PC-3 (cell line): ENCODE measurements at places on chromosomes 7 and 10. TPM values are rescaled to one million over a fixed set of nuclear protein-coding genes. Genes with fewer than 3 reads are reported as not detected.

GRCh38 chr10:71131096-71131495, 81.3 kb upstream of the UNC5B start:
- DNase-seq, result no peak

GRCh38 chr7:123635551-123636359, 19.9 kb upstream of the LMOD2 start:
- DNase-seq, result peak; percentile 55

- DNase-seq, result no peak
Measured at GRCh38 chr10:133082685-133083421, 4.9 kb upstream of the ADGRA1 start.

The SVOPL gene
- total RNA-seq, result not detected in 2 replicates

The BLNK gene
- total RNA-seq, result not detected in 2 replicates

The HOXA4 gene
- 2.3 and 5.1 TPM in 2 replicates for total RNA-seq

- DNase-seq, result no peak
Measured at GRCh38 chr7:159098811-159099655, 45.6 kb downstream of the VIPR2 start.

DNA sequence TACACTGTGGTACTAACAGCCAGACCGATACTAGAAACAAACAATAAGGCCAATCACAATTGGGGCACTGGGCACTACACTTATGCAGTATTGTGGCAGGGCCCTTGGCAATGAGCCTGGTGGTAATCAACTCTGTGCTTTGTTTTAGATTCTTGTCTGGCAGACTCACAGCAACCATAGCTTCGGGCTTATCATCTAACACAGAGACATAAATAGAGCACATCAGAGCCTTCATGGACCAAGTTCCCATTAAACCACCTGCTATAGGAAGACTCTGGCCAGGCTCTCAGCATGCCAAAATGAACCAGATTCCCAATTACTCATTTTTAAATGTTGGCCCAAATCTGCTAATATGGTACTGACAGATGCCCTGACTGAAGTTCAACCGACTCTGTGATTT, 218.6 kb downstream of the DGKI start:
- no peak for DNase-seq

The NEUROD6 gene
- total RNA-seq, result not detected in 2 replicates

- DNase-seq, result no peak
Measured at GRCh38 chr7:114930829-114931655, 9.1 kb downstream of the MDFIC start.

DNA sequence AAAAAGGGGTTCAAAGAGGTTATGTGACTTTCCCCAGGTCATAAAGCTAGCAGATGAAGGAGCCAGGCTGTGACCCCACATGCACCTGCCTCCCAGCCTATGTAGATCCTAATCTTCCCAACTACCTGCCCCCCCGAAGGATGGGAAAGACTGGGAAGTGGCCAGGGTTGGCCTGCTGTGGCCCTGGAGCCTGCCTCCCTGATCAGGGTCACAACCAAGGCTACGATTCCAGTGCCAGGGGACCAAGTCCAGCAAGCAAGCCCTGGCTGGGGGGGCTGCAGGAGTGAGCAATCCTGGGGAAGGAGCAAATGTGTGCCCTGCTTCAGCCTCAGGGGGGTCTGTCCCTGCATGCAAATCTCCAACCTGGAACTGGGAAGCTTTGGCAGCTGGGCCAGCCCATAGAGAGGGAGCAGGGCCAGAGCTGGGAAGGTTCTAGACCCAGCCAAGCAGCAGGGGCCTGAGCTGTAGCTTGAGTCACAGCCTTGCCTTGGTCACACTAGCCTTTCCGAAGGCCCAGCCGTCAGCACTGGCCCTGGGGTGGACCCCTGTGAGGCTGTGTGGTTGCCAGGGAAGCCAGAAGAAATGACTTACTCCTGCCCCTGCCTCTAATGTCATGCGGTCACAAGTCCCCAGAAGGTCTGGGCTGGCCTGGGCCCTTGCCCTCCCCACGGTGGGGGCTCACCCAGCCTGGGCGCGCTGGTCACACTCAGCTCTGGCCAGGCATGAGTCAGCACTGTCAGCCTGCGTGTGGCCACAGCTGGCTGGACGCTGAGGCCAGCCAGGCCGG, 96.4 kb upstream of the ZMIZ1 start:
- peak; percentile 83 for DNase-seq

The FRG2B gene
- total RNA-seq, result not detected in 2 replicates

The SFTPA1 gene
- not detected in 2 replicates for total RNA-seq

The DPP6 gene
- total RNA-seq, result not detected in 2 replicates

The AGBL3 gene
- total RNA-seq, result 1.9 and 2.5 TPM in 2 replicates

- no peak for DNase-seq
Measured at GRCh38 chr7:139245401-139245800, 14.4 kb downstream of the UBN2 start.

The BRAF gene
- total RNA-seq, result 15.2 and 15.7 TPM in 2 replicates

GRCh38 chr7:118148930-118149329, 35.0 kb upstream of the LSM8 start:
- peak; percentile 1 for DNase-seq

The MLXIPL gene
- total RNA-seq, result 4.7 and 6.9 TPM in 2 replicates

DNA sequence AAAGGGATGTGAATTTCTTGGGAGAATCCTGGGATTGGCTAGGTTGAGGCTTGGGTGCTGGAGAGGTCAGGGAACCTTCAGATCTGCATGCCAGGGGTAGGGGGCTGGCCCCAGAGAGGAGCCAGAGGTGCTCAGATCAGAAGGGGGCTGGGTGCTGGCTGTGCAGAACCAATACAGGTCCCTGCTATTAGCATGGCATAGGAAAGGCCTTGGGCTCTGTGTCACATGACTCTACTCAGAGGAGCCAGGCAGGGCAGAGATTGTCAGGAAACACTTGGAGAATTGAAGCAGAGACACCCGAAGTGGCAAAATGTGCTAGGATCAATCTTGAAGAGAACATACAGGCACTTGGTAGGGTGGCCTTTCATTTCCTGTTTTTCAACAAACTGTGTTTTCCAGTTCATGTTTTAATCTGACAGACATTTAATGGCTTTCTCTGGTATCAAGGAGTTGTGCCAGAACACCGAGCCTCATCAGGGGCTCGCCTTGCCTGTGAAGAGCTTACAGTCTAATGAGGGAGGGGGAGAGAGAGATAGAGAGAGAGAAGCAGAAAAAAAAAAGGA, 498.9 kb downstream of the RPS24 start:
- DNase-seq, result no peak

The FAM25G gene
- total RNA-seq, result not detected in 2 replicates

DNA sequence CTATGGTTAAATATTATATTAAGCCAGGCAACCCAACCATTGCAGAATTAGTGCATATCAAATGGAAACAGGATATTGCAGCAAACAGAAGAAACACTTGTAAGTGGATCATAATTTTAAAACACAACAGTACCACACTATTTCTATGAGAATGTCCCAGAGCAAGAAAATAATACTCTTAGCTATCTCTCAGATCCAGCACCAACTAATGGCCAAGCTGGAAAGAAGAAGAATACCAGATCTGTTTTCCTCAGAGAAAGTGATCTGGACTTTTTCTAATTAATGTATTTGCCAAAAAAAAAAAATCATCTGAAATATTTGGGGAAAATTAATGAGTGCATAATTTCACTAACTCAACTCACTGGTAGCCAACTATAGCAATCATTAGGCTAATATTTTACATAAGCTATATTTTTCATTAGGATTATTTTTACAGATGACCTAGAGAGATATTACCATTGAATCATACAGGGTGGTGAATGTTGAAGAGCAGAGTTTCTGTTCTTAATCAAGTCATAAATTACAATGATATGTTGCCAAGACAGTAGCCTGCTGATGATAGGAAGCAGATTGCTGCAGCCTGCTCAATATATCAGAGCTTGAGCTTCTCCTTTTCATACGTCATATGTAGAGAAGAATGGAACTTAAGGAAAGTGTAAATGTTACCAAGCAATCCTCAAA, 995.4 kb upstream of the LRRN3 start:
- no peak for DNase-seq

- no peak for DNase-seq
Measured at GRCh38 chr7:106201164-106201563, 83.6 kb downstream of the NAMPT start.

DNA sequence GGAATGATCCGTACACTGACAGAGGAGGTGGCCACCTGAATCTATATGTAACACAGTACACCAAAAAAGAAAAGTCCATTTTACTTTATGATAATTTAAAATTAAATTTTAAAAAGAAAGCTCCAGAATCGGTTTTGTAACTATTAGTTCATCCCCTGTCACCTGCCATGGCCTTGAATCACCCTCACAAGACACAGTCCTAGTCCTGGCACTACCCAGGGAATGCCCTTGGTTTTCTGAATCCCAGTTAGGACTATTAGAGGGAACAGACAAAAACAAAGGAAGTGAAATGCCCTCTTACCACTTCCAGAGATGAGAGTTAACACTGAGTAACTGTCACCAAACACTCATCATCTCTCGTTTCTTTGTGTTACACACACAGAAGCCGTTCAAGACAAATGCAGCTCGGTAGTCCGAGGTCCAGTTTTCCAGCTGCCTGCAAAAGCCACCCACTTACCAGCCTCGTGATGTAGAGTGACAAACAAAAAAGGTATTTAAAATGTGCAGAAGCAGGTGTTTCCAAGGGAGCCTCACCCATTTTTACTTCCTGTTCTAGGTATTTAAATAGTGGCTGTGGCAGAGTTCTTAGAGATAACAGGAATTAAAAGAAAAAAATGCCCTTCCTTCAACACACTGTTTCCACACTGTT, 6.1 kb downstream of the PTPRN2 start:
- peak; percentile 56 for DNase-seq

The MKX gene
- total RNA-seq, result 2.6 and 3.5 TPM in 2 replicates

DNA sequence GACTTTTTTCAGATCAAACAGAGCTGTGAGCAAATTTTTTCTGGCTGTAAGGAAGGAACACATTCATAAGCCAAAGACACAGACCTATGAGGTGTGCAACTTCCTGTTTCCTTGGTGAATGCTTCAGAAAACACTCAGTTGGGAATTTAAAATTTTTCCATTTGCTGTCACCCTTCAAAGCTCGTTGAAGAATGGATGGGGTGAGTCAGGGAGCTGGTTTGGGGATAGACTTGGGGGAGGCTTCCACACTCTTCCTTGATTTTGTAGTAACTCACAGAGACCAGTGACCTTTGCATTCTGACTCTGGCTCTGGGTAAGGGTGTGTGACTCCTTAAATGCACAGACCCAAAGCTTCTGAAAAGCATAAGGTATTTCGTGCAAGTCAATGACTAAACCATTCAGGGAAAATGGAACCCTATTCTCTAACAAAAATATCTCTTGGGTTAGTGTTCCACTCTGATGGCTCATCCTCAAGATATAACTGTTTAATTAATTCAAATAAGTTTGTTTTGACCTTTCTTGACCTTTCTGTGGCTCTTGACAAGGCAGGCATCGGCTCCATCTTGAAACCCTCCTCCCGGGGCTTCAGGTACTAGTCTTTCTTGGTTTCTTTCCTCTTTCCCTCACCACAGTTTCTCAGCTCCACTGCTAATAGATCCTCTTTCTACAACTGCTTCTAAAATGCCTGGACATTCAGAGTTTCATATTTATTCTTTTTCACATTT, 227.8 kb upstream of the INHBA start:
- DNase-seq, result peak; percentile 37

DNA sequence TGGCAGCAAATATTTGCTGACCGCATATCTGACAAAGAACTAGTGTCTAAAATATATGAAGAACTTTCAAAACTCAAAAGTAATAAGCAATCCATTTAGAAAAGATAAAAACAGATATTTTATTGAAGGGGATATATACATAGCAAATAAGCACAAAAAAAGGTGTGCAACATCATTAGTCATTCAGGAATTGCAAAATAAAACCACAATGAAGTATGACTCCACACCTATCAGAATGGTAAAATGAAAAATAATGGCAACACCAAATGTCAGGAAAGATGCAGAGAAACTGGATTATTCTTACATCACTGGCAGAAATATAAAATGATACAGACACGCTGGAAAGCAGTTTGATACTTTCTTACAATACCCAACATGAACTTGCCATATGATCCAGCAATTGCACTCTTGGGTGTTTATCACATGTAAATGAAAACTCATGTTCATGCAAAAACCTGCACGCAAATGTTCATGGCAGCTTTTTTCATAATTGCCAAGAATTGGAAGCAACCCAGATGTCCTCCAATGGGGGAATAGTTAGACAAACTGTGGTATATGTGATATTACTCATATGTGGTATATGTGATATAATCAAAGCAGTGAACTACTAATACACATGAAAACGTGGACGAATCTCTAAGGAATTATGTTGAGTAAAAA, 645.5 kb downstream of the GRID1 start:
- no peak for DNase-seq

DNA sequence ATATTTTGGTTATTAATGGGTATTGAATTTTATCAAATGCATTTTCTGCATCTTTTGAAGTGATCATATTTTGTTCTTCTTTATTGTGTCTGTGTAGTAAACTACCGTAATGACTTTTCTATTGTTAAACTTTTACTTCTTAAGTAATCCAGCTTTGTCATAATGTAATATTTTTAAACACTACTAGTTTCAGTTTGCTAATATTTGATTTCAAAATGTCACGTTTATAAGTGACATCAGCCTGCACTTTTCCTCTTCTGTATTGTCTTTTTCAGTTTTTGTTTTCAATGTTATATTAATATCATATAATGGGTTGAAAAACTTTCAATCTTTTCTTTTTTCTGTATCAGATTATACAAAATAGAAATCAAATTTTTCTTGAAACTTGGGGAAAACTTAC, 71.6 kb upstream of the ANKRD1 start:
- DNase-seq, result no peak

GRCh38 chr7:16668978-16669377, 23.0 kb downstream of the BZW2 start:
- DNase-seq, result peak; percentile 11

The STOX1 gene
- 1.4 and 3.2 TPM in 2 replicates for total RNA-seq

- DNase-seq, result no peak
Measured at GRCh38 chr10:14751014-14751896, 23.4 kb downstream of the FAM107B start.

DNA sequence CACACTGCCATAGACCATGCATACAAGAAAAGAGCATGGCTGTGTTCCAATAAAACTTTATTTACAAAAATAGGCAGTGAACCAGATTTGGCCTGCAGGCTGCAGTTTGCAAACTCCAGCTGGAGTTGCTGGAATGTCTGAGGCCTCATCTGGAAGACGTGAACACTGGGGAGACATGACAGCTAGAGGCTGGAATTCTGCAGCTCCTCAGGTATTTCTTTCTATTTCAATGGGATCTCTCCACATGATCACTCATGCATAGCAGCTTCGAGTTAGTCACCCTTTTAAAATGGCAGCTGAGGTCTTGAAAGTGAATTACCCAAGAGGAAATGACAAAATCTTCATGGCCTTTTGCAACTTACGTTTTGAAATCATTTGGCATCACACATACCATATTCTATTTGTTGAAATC, 52.6 kb upstream of the BET1 start:
- peak; percentile 62 for DNase-seq

The PAX4 gene
- total RNA-seq, result not detected in 2 replicates

GRCh38 chr10:103839519-103839871, 15.9 kb downstream of the SH3PXD2A start:
- DNase-seq, result no peak

The TRPV6 gene
- 0.63 and 1.4 TPM in 2 replicates for total RNA-seq

GRCh38 chr7:47318395-47319182, 263.3 kb downstream of the TNS3 start:
- DNase-seq, result no peak

GRCh38 chr7:132030086-132030568, 473.7 kb upstream of the PODXL start:
- DNase-seq, result peak; percentile 52

The CXCL12 gene
- 0.12 and 0.47 TPM in 2 replicates for total RNA-seq

GRCh38 chr7:98860071-98860470, 9.7 kb downstream of the TMEM130 start:
- DNase-seq, result no peak
